ENCODE measurements at places on chromosomes 4 and X.

DNA sequence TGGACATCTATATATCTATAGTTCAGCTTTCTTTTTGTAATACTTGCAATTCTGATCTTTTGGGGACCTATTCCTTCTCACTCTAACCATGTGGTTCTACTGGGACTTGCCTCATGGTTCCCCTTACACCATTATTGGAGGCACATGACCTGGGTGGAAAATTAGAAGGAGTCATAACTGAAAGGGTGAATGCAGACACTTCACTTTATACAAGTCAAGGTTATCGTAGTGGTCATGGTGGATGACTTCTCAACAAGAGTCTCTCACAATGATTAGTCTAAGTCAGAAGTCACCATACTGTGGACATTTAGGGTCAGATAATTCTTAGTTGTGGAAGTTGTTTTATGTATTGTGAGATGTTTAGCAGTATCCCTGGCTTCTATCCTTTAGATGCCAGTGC is 10.5 kb upstream of the EIF4E start:
- no peak for DNase-seq

DNA sequence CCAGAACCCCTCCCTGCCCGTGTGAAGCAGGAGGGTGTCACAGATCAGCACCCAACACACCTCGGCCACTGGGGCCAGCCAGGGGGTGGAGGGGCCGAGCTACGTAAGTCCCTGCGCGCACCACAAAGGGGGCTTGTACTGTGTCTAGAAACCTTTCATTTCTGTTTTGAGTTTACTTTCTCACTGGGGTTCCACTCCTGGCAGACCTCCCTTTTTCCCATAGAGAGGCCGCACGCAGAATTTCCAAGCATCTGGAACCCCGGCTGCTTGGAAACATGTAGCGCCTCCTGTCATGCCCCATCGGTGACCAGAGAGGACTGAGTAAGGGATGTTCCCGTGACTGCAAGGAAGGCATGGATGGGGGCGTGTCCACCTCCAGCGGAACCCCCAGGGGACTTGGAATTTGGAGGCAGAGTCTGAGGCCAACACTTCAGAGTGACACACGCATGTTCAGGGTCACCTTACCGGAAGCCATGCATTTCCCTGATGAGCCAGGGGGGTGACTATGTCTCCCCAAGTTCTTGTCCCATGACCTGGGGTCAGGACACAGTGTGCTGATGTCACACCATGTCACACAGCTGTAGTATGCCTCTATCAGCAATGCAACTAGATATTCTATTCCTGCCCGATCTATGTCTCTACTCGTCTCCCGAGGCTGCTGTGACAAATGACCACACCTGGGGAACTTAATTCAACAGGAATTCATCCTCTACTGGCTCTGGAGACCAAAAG is 105.3 kb downstream of the DHRSX start:
- DNase-seq, result no peak

GRCh38 chrX:77938083-77938680 is 27.7 kb downstream of the ATP7A start:
- DNase-seq, result no peak

DNA sequence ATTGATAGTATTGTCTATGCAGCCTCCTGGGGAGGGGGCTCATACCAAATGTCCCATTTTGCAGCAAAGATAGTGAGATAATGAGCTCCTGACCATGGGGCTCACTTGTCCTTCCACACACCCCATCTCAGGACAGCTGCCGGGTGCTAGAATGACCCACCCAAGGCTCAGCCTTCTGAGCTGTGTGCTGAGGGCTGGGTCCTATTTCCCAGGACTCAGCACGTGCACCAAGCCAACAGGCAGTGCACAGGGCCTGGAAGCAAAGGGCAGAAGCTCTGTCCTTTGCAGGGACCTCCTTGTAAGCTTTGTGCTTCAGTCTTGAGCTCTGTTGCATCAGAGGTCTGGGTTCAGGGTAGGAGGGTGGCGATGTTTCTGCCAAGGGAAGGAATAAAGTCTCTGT is 11.2 kb upstream of the ABLIM2 start:
- DNase-seq, result no peak

GRCh38 chr4:163384434-163384833 is 40.7 kb downstream of the NPY5R start:
- no peak for DNase-seq

GRCh38 chr4:108172753-108173598 is 4.2 kb upstream of the LEF1 start:
- DNase-seq, result no peak

- DNase-seq, result no peak
Measured at GRCh38 chrX:131521824-131522223, 22.1 kb upstream of the OR13H1 start.

DNA sequence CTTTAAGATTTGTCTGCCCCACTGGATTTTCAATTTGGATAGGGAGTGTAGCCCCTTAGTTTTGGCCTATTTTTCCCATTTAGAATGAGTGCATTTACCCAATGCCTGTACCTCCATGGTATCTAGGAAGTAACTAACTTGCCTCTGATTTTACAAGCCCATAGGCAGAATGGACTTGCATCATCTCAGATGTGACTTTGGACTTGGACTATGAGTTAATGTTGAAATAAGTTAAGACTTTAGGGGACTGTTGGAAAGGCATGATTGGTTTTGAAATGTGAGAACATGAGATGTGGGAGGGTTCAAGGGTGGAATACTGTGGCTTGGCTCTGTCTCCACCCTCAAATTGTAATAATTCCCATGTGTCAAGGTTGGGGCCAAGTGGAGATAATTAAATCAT is 2480.2 kb downstream of the PCDH7 start:
- DNase-seq, result no peak

DNA sequence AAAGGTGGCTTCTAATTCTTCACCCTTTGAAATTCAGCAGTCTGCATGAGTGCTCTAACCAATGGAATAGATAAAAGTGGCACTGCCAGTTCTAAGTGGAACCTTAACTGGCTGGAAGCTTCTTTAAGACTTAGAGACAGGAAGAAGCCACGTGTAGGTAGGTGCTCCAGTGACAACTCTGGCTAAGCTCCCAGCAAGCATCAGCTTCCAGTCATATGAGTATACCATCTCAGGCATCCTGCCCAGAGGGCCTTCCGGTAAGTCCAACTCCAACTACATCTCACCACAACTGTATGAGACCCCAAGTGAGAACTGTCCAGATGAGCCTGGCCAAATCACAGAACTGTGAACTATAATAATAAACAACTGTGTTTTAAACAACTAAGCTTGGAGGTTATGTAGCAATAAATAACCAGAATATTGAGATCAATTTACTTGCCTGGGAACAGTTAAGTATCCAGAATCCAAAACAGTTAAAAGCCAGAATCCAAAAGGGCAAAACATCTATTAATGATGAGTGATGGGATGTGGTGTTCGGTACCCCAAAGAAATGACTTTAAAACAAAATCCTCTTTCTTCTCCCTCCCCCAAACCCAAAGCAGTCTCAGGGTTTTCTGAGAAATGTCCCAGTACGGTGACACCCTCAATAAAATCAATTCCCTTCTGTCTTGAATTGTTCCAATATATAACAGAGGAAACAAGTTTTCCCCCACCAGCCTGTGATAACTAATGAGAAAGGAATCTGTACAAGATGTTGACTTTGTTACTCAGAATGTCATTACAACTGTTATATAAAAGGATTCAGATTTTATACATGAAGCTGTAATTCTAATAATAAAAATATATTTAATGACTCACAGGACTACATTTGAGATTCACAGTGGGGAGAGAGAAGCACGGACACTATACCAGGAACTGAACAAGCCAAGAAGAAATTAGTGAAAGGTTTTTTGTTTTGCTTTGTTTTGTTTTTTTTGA is 4.2 kb downstream of the TSPAN5 start:
- no peak for DNase-seq

DNA sequence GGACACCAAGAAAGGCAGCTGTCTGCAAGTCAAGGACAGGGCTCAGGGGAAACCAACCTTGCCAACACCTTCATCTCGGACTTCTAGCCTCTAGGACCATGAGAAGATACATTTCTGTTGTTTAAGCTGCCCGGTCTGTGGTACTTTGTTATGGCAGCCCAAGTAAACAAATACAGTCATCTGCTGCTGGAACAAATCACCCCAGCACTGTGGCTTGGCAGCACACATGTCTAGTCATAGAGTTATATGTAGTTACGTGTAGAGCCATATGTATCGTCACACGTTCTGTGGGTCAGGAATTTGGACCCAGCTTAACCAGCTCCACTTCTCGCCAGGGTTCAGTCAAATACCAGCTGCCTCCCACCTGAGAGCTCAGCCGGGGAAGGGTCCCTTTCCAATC is 2.5 kb downstream of the HTT-AS start:
- DNase-seq, result no peak

DNA sequence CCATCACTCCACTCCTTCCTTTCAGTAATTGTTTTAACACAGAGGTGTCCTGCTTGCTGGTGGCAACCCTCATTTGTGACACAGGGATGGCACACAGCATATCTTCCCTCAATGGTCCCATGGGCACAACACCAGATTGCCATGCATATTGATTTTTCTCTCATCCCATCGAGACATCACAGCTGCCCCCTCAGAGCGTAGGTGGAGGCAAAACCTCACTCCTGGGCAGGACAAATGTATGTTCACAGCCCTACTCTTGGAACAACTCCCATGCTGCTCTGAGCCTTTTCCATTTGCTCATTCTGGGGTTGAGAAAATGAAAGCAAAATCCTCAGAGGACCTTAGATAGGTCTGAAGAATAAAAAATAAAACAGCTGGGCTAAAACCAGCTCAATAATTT is 172.2 kb downstream of the GABRB1 start:
- DNase-seq, result no peak

GRCh38 chrX:22520128-22520828 is 247.6 kb downstream of the CBLL2 start:
- DNase-seq, result no peak

DNA sequence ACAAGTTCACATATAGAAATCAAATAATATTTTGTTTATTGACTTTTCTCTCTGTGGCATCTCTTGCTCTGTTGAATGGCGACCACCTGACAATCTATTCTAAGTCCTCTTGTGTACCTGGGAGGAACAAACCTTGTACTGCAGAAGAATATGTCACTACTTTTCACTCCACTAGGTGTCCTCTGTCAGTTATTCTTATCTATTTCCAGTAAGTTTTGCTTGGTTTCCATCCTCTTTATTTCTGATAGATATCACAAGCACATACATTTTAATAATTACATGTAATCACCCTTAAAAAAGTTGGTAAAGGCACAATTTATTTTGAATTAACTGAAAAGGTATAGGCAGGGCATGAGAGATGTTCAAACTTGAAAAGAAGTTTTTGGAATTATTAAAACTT is 238.4 kb downstream of the SNCA start:
- DNase-seq, result peak; percentile 48

DNA sequence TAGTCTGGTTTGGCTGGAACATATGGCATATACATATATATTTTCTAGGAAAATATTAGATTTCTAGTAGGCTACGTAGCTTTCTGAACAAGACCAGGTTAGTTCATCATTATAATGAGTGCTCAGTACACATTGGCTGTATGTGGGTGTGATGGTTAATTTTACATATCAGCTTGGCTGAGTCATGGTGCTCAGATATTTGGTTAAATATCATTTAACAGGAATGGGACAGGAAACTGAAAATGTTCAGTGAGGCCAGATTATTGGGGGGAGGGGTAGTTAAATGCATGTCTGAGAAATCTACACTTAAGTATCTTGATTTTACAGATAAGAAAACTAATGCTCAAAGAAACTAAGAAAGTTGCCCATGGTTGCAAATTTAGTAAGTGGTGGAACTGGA is 160.1 kb downstream of the RBMX2 start:
- no peak for DNase-seq

DNA sequence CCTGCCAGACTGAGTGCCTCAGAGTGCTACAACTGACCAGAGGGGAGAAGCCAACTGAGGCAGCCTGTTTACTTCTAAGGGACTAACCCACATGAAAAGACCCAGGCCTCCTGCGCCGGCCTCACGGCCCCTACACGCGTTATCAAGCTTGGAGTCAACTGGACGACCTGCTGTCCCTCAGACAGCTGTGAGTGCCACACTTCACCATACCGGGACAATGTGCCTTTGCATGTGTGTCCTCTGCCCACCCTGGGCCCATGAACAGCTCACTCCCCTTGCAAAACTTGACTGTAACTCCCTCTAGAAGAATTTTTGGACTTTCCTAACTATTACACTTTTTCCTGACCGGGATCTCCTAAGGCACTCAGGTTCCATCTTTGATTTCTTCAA is 1.8 kb downstream of the NOP14 start:
- DNase-seq, result peak; percentile 32

GRCh38 chr4:74190919-74191397 is 33.0 kb downstream of the MTHFD2L start:
- no peak for DNase-seq

DNA sequence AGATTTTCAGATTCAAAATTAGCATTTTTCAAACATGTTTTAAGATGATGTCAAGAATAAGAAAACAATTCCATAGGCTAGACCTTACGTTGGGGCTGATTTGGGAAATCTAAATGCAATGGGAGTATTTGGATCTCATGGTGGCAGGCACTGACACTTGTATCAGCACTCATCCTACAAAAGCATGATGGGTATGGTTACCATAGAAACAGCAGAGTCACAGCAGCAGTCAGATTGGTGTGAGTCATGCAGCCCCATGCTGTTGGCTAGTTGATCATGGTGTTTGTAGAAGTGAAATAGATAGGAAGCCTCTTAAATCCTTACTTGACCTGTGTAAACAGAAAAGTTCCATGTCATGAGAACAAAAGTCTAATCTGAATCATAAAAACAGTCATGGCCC is 1637.3 kb upstream of the PABPC4L start:
- DNase-seq, result peak; percentile 1

- peak; percentile 3 for DNase-seq
Measured at GRCh38 chrX:115017455-115017854, at the start of gene IL13RA2. TSS of gene IL13RA2 (minus strand) at chrX:115017616. CDS start at chrX:115017269, 347 bp downstream.

DNA sequence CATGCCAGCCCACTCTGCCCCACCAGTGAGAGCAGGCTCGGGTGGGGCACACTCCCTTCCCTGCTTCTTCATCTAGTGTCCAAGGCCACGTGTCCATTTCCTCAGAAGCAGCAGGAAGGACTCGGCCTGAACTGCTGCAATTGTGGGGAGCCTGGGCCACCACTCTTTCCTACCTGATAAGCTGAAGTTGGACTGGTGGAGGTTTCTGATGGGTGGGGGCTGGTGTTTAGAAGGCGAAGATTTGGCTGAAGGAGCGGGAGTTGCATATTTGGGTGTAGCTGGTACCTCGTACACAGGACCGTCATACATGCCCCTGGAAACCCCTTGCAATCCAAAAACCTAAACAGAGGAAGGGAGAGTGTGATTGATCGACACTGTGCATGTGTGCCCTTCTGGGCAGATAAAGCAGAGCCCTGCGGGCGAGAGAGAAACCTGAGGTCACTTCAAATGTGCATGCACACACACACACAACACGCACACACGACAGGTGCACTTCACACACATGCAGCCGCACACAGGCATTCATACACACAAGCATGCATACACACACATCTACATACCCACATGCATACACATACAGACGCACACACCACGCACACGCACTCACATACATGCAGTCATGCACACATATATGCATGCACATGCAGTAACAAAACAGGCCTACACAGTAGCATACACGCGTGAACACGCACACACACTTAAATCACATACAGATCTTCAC is 67.4 kb downstream of the CRMP1 start:
- DNase-seq, result no peak
